ENCODE measurements at places on chromosomes 2 and 18.
A peak's percentile ranks its signal among the peaks of the same experiment; 100 is the strongest.

DNA sequence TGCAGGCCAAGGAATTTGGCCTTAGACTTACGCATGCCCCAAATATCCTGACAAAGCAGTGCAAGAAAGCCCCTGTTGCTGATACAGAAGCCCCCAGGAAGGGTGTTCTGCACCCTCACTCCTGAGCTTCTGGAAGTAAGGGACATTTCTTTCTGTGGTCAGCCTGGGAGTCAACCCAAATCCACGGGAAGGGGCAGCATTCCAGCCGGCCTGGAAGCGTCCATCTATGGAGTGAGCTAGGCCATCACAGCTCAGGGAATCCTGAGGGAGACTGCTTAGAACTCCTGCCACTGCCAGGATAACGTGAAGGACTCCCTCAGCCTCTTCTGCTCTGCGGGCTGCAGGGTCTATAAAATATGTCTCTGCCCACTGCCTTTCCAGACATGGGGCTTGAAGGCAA lies 173.9 kb downstream of the ANAPC1 start:
- no peak for DNase-seq

DNA sequence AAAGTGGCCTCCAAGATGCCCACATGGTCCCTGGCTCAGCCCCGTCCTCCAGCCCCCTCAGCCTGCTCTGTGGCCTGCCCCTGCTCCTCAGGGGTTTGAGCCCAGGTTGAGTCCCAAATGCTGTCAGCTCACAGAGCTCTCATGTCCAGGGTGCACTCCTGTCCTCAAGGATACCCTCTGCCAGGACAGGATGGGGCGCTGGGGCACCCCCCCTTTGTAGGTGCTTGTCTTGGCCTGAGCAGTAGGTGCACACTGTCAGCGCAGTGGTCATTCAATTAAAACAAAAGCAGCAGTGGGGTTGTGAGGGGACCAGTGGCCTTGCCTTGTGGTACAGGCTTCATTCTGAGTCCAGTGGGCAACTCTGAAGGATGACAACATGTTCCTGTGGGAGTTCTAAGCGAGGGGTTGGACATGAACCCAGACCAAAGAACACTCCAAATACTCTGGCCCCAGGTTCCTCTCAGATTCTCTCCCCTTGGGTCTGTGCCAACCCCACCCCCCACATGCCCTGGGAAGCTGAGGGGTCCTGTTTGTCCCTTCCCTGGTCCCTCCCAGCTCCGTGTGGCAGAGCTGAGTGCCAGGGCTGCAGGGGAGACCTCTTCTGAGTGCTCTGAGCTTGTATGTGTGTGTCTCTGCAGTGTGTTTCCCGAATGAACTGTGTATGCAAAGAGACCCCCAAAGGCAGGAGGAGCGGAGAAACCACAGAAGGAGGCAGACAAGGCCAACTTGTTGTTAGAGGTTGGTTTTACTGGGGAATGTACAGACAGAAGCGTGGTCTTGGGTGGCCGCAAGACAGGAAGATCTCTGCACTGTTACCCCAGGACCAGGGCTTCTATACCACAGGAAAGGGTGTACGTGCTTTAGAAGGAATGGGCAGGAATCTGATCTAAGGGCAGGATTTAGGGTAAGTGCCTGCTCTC lies 155.6 kb upstream of the HS6ST1 start:
- peak; percentile 20 for DNase-seq

GRCh38 chr2:100733391-100734187 lies 86.3 kb upstream of the NPAS2 start:
- DNase-seq: peak; percentile 46

GRCh38 chr2:172823261-172823850 lies 87.7 kb downstream of the RAPGEF4 start:
- DNase-seq: no peak

- no peak for DNase-seq
Observed at GRCh38 chr2:36634981-36635597, 37.1 kb upstream of the FEZ2 start.

DNA sequence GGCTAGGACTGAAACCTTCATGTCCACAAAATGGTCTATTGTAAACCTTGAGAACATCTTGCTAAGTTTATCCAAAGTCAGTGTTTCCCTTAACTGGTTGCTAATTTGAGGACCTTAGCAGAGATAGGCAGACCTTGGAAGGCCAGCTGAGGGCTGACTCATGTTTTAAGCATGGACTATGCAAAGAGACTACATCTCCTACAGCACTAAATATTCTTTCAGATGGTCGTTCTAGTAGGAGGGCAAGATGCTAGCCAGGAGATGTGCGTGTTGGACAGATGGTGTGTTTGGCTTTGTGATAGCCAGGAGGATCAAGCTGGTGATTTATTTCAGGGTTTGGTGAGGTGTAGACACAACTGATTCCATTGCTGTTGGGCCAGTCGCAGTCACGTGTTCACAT lies 75.8 kb downstream of the NRP2 start:
- no peak for DNase-seq

- DNase-seq: no peak
Observed at GRCh38 chr2:9782197-9782719, 61.0 kb upstream of the TAF1B start.

GRCh38 chr2:200337621-200338020 lies 31.1 kb downstream of the SPATS2L start:
- DNase-seq: no peak

DNA sequence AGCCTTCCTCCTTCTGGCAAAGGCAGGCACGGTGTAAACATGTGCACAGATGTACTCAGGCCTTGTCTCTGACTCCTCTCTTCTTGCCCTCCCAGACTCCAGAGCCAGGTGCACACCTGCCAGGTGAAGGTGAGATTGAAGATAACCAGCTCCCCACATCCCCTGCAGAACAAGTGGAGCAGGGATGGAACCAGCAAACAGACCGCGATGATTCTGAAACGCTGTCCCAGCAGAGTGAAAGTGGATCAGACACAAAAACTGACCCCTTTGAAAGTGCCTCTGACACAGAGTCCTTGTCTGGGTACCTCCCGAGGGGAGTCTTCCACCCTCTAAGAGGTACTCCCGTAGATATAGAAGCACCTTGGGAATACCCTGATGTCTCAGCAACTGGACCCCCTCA lies 77.2 kb downstream of the ARHGEF4 start:
- no peak for DNase-seq

DNA sequence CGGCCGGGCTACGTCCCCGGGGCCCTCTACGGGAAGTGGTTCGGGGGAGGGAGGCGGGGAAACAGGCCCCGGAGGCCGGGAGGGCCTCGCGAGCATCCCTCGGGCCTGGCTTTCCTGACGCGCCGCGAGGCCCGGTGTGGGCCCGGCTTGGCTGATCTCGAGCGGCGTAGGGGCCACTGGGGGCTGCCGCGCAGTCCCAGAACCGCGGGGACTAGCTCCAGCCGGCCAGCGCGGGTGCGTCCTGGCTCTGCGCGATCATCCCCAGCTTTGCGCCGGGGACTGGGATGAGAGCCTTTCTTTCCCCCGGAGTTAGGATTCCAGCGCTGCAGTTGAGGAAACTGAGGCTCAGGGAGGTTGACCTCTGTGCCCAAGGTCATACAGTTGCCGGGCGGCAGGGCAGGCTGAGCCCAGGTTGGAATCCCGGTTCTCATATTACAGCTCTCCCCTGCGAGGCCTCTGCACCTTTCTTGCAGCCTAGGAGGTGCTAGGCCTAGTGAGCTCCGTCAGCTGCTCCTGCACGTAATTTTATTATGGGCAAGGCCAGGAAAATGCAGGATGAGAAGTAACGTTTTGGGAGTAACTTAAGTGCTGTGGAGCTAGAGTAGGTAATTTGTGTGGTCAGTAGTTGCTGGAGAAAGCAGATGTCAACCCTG lies 501 bp downstream of the LPIN1 start:
- DNase-seq: peak; percentile 52
